ENCODE measurements at places on chromosomes 6 and 20. TPM values are rescaled to one million over a fixed set of nuclear protein-coding genes. Genes with fewer than 3 reads are reported as not detected.

MATN4 gene
- total RNA-seq = 0.11 TPM

SLC17A5 gene
- total RNA-seq = 7.2 TPM

DNA sequence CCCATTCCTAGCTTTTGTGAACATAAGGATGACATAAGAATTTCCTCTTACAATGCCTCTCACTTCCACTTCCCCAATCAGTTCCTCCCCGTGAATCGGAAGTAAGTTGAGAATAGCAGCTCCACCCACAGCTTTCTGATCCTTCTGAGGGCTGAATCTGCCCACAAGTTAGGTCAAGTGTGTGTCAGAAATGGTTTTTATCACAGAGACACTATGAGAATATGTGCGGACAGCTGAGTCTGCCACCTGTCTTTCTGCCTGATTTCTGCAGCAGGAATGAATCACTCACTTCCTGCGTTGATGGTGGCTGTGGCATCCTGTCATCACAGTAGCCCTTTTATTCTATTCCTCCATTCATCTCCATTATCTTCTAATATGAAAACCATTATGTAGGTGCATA is 70.2 kb downstream of the RIN2 start:
- DNase-seq = peak; percentile 12

DNA sequence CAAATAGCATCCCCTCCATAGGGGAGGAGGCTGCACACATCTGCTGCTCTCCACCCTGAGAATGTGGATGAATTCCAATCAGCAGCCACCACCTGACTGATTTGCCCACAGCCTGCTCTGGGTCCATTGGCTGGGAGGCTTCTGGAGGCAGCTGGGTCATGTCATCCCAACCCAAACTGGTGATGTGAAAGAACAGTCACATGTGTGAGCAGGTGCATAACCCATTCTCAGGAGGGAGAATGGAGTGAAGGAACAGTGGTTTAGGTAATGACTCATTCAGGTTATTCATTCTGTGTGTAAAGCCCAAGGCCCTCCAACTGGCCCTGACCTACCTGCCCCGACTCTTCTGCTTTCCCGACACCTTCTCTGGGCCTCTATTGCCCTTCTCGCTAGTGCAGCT is 90.9 kb upstream of the GCM1 start:
- DNase-seq = no peak

GRCh38 chr6:169659820-169660610 is 41.8 kb downstream of the WDR27 start:
- no peak for DNase-seq

DNA sequence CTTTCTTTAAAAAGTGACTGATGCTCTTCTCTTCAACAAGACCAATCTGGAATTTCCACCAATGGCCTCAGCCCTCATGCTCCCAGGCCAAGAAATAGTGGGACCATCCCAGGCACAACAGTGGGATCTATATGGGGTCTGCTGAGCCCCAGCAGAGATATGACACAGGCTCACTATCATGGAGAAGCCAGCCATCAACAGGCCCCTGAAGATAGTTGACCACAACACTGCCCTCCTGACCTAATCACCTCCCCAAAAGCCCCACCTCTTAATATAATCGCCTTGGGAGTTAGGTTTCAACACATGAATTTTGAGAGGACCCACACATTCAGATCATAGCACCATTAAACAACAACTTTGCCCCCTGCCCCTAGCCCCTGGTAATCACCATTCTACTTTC is 16.8 kb upstream of the MCM3 start:
- DNase-seq = no peak

DNA sequence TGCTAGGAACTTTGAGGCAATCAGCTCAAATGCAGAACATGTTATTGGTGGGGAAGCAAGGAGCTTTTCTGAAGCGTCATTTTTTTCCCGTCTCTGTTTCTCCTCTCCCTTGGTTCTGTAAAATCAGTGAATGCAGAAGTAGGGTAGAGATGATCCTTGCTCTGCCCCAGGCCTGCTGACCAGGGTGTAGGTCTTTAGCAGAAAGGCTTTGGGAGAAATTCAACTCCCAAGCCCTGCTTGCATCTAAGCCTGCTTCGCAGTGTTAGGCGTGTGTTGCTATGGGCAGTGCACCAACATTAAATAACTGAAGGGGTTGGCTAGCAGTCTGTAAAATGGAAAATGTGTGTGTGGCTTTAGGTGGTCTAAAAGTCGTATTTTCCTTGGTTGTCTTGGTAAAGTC is 45.9 kb downstream of the SASH1 start:
- no peak for DNase-seq

DNA sequence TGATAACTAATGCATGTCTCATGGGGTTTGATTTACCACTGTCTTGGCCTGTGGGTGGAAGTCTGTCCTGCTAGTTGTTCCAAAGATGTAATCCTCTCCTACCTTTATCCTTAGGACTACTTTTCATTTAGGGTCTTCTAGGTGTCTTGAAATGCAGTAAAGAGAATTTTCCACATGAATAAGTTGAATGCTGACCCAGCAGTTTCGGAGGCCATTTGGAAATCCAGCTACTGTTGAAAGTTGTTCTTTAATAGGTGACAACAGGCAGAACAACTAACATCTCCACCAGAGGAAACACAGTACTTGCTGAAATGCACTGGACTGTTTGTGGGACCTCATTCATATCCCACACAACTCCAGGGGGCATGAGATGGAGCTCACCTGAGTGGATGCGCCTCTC is 478.1 kb downstream of the BTBD3 start:
- DNase-seq = no peak
